ENCODE measurements at places on chromosomes 2 and 18.

DNA sequence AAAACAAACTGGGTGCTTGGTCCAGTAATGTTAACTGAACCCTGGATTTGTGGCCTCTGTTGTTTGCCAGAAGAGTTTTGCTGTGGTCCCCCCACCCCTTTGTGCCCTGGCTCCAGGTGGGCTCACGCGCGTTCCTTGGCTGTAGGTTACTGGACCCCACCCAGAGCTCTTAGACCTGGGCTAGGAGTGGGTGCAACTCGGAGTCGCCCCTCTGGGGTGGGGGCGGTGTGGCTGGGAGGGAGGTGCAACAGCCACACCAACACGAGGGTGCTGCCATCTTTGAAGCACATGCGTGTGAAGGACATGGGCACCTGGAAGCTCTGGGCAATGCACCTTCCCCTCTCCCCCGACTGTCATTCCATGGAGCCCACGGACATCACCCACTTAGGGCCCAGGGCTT, 92.7 kb downstream of the USP40 start:
- no peak for DNase-seq

GRCh38 chr18:13680612-13681011, 45.7 kb downstream of the FAM210A start:
- no peak for DNase-seq

DNA sequence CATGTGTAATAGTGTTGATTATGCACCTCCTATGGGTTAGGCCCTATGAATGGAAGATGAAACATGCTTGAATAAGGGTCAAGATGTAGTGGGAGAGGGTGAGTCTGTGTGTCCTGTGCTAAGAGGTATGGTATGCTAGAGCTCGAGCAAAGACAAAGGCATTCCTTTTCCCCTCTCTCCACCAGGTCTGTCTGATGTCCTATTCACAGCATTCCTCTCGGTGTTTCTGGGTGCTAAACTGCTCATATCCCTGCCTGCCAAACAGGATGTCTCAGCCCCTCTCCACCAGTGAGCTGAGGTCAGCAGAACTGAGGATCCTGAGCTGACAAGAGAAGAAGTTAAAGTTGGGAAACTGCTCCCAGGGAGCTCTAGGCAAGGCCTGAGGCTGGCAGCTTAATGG, 344.9 kb downstream of the TSN start:
- no peak for DNase-seq

DNA sequence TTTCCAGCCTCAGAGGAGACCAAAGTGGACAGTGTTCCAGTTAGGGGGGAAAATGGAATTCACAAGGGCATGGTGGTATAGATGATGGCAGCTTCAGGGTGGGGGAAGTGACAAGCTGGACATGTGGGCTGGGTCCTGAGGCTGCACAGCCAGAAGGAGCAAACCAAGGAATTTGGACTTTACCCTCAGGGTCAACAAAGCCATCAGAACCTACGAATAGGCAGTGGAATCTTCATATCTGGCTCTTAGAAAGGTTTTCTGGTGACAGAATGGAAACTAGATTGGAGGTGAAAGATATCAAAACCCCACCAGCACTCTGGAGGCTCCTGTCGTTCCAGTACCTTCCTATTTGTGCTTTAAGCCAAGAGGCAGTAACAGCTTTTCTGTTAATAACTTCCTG, 127.1 kb downstream of the SETBP1 start:
- DNase-seq: no peak

- peak; percentile 63 for DNase-seq
Observed at GRCh38 chr2:128536925-128537620, 218.4 kb upstream of the HS6ST1 start.

DNA sequence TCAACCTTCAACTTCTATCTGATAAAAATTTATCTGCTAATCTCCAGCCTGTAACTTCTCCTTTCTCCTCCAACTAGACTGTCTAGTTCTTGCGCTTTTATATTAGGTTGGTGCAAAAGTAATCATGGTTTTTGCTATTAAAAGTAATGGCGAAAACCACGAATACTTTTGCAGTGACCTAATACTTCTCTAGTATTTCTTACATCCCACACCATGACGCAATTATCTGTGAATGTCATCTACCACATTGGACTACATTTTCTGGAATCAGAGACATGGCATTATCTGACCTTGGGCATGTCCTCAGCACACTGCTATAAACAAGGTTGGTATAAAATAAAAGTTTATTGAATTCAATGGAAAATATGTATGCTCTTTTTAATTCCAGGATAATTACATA, 370.2 kb upstream of the LYPD1 start:
- no peak for DNase-seq

GRCh38 chr2:238852206-238852869, 4.5 kb downstream of the TWIST2 start:
- DNase-seq: no peak

DNA sequence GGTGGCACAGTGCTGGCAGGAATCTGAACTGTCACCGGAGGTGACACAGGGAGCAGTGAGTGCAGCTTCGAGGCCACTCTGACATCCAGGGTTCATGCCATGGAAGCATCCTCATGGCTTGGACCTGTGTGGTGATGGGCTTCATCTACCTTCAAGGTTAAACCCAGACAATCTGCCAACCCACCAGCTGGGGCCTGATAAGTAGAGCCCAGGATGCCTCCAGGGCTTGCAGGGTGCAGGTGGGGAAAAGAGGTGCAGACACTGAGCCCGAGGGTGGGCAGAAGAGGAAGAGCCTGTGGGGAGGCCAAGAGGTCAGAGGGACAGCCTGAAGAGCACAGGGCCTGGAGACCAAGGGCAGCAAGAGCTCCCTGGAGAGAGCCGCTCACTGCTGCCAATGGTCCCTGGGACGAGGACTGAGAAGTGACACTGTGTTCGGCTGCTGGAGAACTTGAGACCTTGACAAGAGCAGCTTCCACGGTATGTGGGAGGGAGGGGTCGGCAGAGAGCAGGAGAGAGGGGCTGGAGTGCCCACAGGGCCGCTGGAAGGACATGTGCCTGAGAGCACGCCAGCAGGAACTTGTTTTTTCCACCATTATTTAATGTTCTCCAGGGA, 8.1 kb upstream of the HES6 start:
- no peak for DNase-seq

DNA sequence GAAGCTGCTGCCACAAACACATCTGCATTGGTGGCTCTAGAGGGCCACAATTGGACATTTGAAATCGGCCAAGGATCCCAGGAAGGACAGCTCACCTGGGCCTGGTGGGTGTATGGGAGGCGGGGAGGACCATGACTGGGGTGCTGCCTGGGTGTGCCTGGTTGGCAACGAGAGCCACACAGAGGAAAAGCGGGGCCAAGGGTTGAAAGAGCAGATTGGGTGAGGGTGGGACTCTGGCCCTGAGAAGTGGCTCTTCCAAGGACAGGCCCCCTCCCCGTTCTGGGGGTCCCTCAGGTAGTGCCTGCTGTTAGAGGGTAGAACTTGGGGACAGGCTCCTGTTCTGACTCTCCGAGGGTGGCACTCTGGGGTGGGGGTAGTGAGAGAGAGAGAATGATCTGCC, 102.9 kb downstream of the CLIP4 start:
- DNase-seq: no peak

GRCh38 chr2:127170452-127171197, 49.5 kb downstream of the CYP27C1 start:
- no peak for DNase-seq

Data from T1000 (cell line).